Stimulated activated CD8-positive, alpha-beta memory T cell treated with anti-CD3 and anti-CD28 coated beads, Interleukin-12 subunit alpha, Interleukin-12 subunit beta, amount 100 ng/mL, for 4 hours (primary cell): ENCODE measurements at places on chromosomes 1 and 21.

DNA sequence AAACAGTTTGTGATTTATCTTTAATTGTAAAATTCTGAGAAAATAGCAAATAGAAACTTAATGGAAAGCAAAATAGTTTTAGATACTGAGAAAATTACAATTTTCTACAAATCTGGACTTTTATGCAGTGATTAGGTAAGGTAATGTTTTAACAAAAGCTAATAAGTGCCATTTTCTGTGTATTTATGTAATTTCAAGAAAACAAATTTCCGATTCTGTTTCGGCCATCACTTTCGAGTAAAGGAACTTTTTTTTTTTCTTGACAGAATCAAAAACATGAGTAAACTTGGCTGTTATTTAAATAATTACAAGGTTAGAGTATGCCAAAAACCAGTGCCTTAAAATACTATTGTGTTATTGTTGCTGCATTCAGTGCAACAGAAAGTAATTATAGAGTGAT, 280.4 kb upstream of the C1orf105 start:
- DNase-seq = no peak

- DNase-seq = no peak
These were observed 81.8 kb downstream of the NOTCH2 start for GRCh38 chr1:119987686-119988085.

DNA sequence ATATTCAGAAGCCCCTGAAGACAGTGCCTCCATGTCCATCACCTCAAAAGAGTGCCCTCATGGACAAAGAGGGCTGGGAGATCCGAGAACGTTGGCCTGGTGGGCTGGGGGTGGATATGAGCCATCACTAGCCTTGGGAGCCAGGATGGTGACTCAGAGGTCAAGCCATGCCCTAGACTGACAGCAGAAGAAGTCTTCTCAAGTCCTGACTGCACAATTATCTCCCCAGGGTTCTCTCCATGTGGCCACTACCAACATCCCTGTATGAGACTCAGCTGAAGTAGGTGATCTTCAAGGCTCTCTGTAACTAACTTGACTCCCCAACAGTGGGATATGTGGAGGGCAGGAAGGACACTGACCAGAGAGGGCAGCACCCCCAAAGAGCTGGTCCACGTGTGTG, 7.1 kb upstream of the USF1 start:
- no peak for DNase-seq

DNA sequence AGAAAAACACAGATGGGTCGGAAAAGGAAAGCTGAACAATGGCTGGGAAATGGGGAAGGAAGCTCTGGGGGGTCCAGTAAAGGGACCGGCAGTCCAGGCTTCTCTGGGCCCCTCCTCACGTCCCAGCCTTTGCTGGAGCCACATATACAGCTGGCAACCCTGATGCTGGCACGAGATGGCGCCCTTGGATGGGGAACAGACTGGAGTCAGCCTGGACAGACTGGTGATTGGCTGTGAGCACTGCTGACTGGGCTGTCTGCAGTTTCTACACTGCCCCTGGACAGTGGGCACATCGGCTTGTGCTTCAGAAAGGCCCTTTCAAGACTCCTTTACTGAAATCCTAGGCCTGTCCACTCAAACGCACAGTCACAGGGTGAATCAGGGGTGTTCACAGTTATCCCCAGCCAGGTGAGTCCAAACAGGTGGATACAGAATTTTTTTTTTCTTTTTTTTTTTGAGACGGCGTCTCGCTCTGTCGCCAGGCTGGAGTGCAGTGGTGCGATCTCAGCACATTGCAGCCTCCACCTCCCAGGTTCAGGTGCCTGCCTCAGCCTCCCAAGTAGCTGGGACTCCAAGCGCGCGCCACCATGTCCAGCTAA, 31.1 kb upstream of the ZBTB40 start:
- peak; percentile 10 for DNase-seq

DNA sequence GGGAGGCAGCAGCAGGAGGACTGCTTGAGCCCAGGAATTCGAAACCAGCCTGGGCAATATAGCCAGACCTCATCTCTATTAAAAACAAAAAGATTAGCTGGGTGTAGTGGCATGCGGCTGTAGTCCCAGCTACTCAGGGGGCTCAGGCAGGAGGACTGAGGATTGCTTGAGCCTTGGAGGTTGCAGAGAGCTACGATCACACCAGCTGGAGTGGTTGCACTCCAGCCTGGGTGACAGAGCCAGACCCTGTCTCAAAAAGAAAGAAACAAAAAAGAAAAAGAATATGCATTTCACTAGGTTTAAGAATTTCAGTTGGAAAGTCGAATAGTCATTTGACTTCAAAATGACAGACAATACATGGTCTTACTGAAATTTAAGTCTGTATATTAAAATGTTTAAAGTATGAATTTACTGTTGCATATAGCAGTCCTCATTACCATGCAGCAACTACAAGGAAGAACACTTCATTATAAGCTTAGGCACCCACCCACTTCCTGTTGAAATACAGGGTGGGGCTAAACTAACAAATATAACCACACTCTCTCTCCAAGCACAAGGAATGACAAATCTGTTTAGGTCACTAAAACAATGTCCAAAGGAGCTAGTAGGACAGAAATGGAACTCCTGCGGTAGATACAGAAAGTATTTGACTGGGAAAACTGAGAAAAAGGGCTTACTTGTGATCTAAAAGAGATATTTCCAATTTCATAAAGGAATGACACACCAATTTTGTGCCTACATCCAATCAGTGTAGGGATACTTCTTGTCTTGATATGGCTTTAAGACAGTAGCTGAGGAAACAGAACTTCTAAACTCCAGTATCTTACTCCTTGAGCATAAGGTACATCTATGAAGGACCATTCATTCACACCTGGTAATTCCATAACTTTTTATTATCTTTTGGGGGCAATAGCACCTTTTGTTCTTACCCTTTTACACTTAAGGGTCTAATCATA, 44.1 kb downstream of the GPR3 start:
- no peak for DNase-seq

- no peak for DNase-seq
These were observed 38.0 kb downstream of the ARHGAP29 start for GRCh38 chr1:94199398-94199797.

GRCh38 chr1:167128261-167129227, 34.7 kb downstream of the STYXL2 start:
- DNase-seq = no peak

- no peak for DNase-seq
These were observed 16.8 kb downstream of the BMP8A start for GRCh38 chr1:39508266-39508665.

DNA sequence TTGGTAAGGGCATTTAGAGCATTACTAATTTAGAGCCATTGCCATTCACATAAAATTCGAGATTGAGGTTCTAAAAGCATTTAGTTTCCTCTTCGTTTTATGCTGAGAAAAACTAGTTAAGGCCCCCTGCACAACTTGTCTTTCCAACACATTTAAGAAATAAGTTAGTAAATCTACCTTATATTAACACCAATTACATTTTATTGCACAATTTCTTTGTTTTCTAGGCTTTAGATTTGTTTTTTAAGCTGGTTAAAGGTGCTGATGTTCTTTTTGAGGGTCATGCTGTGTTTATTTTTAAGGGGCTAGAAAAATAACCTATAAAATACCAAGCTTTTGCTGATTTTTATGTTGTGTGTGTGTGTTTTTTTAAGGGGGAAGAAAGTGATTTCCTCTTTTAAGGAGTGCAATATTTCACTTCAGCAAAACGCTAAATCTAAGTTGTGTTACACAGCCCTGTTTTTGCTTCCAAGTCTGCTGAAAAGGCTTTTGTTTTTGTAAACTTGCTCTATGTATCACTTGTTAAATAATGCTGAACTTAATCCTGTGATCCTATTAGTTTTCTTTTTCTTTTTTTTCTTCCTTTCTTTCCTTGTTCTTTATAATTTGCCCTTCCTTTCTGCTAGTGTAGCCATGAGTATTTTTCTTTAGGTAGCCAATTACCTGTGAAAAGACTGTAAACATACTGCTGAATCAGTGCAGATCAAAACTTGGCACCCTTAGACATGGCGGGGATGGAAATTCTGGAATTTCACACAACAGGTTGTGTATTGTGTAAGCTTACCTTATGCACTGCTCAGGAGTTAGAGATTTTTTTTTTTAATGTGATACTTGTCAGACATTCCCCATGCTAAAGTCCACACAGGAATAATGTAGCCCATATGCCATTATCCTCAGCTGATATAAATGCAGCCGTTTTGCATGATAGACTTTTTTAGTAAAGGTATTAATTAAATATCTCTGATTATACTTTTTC, 1.5 kb downstream of the CEPT1 start:
- DNase-seq = no peak

- no peak for DNase-seq
These were observed 140.8 kb downstream of the FMN2 start for GRCh38 chr1:240232530-240232929.

DNA sequence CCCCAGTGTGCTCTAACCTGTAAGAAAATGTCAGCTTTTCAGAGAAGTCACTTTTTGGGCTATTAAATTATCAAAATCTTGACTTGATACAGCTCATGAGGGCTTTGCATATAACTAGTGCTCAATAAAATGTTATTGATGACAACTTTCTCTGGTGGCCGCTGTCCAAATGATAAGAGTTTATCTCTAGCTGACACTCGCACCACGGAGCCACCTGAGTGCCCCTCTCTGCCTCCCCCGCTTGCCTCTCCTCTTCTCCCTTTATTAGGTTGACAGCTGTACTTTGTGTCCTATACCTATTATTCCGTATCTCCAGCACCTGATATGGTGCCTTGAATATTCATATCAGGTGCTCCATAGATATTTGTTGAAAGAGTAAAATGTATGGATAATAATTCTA, 82.8 kb downstream of the PHTF1 start:
- no peak for DNase-seq

DNA sequence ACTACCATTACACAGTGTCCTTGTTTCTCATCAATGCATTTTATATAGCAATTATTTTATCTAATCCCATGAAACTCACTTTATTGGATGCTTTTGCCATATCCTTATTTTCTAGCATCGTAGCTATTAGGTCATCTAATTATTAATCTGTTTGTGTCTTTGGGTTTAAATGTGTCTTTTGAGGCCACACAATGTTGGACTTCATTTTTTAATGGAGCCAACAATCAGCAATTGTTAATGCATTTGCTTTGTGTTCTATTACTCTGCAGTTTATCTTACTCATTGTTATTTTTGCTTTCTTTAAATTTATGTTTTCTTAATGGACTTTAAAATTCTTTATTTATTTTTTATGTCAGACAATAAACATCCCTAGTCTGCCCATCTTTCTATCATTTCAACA, 1.8 kb upstream of the HSD11B1 start:
- DNase-seq = no peak

DNA sequence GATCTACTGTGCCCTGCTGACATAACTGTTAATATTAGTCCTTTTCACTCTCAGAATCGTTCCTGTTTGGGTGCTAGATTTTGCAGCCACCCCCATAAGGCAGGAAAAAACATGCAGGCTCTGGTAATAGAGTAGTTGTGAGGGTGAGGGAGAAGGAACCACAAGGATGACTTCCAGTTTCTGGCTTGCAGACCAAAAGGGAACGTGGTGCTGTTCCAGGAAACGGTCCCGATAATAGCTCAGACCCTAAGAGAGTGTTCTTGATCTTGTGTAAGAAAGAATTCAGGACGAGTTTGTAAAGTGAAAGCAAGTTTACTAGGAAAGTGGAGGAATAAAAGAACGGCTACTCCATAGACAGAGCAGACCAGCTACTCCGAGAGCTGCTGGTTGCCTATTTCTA, 50.7 kb upstream of the RHOU start:
- DNase-seq = no peak

DNA sequence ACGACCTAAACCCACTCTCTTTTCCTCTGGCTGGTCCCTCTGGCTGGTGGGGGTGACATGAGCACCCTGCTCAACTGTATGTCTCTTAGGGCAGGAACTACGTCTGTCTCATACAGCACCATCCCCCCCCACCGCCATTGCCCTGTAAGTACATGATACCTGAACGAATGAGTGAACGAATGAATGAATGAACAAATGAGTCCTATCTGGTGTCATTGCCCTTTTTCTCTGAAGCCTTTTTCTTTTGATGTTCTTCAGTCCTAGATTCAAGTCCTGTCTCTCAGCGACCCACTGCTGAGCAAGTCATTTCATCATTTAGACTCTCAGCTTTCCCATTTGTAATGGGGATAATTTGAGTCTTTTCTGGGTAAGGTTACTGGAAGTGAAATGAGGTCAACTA, 10.8 kb downstream of the MATN1 start:
- DNase-seq = no peak

- DNase-seq = no peak
These were observed 23.9 kb downstream of the ZNF362 start for GRCh38 chr1:33280091-33280661.

- DNase-seq = no peak
These were observed 189.3 kb downstream of the PTPRU start for GRCh38 chr1:29425631-29426030.

- DNase-seq = no peak
These were observed 157.9 kb upstream of the BACE2 start for GRCh38 chr21:41010101-41010435.

- DNase-seq = no peak
These were observed 14.4 kb downstream of the NSL1 start for GRCh38 chr1:212777151-212777550.

DNA sequence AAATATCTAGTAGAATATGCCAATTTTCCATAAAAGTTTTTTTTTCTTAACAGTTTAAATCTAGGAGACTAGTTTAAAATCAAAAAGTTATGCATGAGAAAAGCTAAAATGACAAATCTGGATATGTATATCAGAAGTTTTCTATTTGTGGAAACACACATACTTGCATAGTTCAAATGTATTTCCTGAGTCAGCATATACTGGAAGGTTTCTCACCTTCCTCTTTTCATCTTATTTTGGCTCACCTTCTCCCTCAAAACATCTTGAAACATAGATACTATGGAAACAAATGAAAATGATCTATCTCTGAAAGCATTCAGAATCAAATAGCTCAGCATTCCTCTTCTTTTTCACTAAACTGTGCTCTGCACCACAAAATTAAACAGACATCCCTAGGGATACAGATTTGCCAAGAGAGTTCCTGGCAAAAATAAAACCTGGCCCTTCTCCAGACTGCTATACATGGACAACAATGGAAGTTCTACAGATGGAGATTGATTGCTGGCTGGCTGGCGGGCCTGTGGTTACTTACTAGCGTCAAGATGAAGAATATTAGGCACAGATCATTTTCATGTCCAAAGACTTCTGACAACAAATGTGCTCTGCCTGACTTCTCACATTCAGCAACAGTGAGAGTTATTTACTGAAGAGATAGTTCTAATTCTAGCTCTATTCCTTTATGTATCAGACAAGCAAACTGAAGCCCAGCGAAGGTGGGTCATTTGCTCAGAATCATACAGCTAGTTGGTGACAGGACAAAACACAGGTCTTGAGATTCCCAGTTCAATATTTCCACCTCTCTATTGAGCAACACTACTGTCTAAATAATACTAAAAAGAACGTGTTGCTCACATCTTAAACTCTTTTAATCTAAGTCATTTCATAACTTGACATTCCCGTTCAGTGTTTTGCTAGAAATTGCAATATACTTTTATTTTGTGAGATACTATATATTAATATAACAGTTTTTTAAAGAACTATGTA, 26.6 kb downstream of the DIPK1A start:
- no peak for DNase-seq

DNA sequence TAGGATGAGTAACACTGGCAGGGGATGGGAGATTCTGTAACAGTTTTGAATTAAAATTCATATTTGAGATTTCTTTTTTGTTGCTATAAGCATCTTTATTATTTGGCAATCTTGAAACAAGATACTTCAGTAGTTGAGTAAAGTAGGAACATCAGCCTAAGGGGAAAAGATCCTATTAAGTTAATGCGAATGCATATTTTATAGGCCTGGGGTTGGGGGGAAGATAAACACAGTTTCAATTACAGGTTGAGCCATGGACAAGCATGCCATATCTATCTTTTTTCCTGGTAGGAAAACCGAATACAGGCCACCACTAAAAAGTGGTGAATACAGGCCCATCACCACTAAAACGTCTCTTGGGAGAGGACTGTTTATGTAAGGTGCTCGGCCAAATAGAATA, 32.3 kb downstream of the SMAP2 start:
- DNase-seq = no peak
